GM20000 (cell line): ENCODE measurements at places on chromosomes 5 and 9.

GRCh38 chr5:115817386-115817785 is 927 bp upstream of the CDO1 start:
- no peak for DNase-seq

GRCh38 chr5:172530406-172530805 is 76.1 kb upstream of the SH3PXD2B start:
- DNase-seq, result no peak

DNA sequence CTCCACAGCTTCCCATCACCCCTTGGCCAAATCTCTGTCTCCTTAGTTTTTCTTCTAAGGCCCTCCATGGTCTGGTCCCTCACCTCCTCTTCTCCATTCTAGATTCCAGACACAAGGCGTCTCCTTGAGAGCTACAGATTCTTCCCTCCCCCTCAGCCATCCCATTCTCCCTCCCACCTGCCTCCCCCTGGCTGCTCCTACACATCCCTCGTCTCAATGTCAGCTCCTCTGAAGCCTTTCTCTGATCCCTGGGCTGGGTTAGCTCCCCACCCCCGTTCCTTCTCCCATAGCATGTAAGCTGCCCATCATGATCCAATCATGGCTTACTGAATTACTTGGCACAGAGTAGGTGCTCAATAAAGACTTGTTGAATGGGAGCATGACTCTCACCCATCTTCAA is 69.0 kb downstream of the ANKH start:
- DNase-seq, result no peak

- no peak for DNase-seq
Measured at GRCh38 chr5:69083412-69083811, 10.4 kb upstream of the SLC30A5 start.

- DNase-seq, result no peak
Measured at GRCh38 chr5:104170926-104171325, 608.3 kb upstream of the NUDT12 start.

DNA sequence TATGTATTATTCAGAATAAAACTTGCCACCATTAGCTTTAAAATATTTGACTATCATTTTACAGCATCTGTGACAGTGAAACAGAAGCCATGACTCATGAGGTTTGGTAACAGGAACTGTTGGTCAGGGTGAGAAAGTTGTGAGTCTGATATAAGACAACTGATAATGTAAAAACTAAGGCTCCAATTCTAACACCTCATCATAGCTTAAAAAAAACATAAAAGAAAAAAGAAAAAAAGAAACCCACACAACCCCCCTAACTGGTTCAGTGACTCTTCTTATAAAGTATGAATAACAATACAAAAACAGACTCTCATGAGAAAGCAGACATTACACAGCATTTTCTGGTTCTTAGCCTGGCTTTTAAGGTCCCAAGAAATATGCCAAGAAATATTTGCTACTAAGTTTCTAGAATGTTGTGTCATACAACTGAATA is 85.8 kb downstream of the MRPS27 start:
- peak; percentile 64 for DNase-seq

GRCh38 chr9:18795947-18796671 is 236.9 kb downstream of the SAXO1 start:
- no peak for DNase-seq

DNA sequence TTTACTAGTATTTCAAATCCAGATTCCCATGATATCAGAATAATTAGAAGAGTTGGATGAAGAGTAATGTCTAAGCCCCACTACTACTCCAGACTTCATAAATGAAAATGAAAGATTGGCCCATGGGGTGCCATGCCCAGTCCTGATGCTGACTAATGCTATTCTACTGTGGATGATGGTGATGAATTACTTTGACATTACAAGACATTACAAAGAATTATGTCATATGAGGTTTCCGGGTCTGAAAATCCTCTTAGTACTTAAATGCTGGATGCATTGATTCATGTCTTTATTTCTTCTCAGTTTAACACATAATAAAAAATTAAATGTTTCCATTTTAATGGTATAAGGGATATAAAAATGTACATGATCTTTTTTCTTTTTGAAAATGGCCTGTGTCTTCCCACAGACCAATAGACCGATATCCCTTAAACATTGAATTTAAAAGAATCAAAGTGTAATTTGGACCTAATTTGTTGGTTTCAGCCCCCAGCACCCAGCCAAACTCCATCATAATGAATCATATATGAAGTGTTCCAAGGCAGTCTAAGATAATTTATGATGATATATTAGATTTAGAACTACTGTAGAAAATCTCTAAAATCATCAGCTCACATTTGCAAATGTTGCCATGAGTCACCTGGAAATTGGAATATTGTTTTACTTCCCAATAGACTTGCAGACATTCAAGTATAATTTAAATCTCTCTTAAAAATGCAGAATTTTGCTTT is 223.6 kb upstream of the SGCD start:
- DNase-seq, result no peak

DNA sequence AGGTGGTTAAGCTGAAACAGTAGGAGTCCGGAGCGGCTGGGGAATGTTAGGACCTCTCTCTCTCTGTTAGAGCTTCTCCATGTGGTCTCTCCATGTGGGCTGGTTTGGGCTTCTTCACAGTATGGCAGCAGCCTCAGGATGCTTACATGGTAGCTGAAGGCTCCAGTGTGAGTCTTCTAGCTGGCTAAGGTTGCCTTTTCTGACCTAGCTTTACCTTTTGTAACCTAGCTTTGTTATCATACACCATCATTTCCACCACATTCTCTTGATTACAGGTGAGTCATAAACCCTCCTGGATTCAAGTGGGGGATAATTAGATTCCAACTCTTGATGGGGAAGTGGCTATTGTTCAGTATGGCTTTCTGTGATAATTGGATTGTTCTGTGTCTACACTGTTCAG is 98.5 kb downstream of the MTREX start:
- DNase-seq, result no peak

DNA sequence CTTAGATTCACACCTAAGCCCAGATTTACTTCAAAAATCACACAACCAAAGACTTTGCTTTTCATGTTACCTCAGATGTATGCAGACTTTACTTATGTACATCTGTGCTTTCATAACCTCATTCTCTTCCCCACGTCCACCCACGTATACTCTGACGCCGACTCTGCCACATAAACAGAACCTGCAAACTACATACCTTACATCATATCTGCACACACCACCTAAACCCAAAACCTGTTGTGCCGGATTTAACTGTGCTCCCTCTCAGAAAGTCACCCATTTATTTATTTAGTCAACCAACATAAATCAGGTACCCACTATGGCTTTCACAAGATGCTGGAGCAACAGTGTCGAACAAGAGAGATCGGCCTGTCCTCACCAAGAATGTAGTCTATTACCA is 1.0 kb upstream of the DPYSL3 start:
- DNase-seq, result no peak

DNA sequence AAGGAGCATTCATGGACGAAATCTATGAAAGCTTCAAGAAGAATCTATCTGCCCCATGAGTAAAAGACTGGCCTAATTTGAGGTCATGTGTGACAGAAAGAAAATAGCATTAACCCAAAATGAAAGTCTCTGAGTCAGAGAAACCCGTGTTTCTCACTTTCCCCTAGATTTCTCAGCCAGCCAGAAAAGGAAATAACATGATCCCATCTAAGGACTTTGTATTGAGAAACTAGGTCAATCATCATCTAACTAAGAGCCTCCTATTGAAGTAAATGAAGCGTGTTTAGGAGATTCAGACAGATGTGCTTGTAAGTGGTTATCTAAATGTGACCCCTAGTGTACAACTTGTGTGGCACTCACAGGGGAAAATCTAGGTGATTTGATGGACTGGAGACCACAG is 77.3 kb upstream of the ZNF366 start:
- DNase-seq, result peak; percentile 55

GRCh38 chr5:151742870-151743294 is 15.5 kb downstream of the ATOX1 start:
- no peak for DNase-seq

GRCh38 chr9:1871626-1872419 is 143.3 kb upstream of the SMARCA2 start:
- DNase-seq, result no peak

DNA sequence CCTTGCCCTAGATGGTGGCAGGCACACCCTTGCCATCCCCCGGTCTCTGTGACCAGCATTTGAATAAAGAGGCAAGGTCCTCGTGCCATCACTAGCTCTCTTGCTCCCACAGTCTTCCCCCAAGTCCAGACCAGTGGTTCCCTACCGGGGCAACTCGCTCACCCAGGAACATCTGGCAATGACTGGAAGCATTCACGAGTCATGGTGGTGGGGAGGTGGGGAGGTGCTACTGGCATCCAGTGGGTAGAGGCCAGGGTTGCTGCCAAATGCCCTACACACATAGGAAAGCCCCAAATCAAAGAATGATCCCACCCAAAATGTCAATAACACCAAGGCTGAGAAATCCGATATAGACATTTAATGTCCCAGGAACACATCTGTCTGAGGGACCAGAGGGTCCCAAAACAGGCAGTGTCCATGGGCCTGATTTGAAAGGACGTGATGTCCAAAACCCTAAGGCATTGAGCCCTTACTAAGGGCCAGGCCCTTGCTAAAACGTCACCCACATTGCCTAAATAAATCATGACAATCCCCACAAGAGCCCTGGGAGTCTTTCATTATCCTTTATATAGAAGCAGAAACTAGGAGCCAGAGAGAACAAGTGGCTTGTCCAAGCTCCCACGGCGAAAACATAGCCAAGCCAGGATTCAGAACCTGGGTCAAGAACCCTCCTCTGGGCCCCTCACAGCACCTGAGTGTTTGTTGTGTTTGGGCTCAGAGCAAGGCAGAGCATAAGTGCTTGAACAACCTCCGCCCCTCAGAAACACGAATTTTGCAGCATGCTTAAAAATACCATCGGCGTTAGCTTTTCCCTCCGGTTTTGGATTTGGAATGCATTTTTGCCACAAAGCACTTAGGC is 119.3 kb upstream of the WWC1 start:
- no peak for DNase-seq

DNA sequence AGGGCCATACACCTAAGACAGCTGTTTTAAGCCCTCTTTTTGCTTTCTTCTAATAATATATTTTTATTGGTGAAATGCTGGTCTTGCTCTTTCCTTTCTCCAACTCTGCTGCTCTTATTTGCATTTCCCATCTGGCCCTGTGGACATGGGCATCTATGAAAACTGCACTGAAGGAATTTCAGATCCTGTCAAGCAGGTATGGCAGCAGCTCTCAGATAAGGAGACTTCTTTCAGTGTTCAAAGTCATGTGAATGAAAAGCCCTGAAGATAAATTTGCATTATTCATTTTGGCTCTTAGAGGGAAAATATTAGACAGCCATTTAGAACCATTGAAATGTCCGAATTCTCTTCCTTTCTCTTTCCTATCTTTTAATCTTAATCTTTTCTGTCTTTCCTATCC is 668.0 kb upstream of the RIOK2 start:
- no peak for DNase-seq

DNA sequence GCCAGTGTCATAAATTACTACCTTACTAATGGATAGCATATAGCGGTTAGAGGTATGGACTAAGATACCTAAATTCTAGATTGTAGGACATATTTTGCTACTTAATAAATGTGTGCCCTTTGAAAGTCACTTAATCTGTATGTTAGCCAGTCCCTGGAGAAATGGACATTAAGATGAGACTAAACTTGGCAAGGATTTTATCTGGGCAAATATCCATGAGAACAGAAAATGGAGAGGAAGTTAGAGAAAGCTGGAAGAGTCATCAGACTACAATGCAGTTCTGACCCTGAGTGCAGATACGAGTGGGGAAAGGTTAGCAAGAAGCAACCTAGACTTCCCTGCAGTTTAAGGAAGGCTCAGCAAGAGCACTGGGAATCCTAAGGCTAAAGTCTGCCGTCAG is 33.0 kb downstream of the TBCA start:
- DNase-seq, result no peak

DNA sequence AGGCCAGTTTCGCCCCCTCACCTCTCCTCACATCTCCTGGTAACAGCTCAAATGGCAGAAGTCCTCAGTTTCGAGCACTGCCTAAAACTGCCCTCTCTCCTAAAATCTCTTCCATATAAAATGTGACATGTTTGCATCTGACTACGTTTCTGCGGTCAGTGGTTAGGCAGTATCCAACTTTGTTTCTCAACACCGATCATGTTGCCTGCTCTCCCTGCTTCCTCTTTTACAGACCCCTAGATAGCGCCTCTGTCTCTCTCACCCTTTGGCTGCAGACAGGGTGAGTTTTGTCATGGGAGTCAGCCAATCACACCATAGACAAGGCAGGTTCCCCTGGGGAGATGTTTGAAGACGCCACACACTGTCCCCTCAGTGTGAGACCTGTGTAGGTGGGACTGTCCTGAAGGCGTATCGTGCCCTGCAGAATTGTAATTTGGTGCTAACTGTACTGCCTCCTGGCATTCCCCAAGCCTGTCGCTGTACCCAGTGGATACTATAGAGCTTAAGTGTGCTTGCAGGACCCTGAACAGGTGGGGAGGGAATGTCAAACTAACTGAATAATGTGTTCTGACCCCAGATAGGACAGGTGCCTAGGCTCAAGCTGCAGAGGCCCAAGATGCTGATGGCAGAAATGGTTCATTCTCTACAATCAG is 1.1 kb downstream of the HEXB start:
- DNase-seq, result peak; percentile 66

DNA sequence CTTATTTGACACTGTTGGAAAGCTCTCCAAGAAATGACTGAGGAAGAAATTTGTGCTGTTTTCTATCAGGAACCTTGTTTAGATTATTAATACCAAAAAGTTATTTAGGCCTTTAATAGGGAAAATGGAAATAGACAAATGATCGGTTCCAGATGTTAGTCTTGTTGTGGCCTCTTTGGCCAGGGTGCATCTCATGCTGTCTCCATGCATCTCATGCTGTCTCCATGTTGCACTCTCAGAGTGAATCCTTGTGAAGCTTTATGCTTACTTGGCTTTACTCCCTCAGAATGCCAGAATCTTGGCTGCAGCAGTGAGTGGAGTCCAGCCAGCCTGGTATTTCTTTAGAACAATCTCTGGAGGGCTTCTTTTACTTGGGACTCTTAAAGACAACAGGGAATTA is 185.5 kb downstream of the ARHGAP26 start:
- DNase-seq, result no peak

DNA sequence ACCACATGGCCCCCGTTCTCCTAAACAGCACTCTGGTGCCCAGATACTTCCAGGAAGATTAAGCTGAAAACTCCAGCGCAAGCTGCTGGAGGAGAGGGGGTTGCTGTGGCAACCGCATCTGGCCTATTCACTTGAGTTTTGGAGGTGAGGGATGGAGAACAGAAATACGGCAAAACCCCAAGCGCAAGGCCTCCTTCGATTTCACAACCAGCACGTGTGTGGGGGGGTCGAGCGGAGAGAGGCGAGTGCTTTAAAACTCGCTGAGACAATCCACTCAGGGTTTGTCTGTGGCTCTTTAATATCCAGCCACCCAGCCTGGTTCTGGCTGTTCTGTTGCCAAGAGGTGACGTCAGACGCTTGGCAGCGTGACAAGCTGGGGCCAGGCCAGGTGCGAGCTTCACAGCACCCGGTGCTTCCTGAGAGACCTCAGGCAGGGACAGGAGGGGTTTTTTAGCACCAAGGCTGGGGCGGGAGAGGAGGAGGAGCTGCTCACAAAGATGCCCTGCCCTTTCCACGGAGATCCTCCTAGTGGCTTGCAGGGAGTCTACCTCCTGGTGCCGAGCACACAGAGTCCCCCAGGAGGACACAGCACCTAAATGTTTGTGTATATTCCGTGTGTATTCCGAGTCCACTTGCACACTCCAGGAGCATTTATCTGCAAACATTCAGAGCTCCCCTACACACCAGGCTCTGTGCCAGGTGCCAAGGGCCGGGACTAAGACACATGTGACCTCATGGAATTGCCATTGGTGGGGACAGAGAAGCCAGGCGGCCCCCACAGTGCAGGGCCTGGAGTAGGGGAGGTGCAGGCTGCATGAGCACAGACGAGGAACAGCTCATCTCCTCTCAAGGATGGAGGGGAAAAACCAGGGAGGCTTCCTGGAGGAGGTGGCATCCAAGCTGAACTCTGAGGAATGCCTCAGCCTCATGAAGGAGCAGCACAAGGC is 194.6 kb downstream of the OLFM1 start:
- DNase-seq, result no peak
